DMS79 treated with DMSO at 0.1 percent for 48 hours (cell line): ENCODE measurements at places on chromosomes 5 and 9.

DNA sequence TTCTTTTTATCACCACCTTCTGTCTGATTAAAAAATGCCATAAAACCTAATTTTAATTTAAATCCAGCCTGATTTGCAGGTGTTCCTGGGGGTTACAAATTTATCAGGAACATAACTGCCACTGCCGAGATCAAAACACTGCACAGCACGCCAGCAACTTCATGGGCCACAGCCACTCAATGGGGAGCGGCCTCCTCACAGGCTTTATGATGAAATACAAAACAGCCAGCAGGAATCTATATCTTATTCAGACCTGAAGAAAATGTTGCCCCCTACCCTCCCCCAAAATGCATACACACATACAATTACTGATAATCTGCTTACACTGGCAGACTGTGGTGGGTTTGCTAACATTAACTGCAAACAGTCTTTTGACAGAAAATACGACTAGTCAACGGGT, 151.7 kb upstream of the POU5F2 start:
- DNase-seq: no peak

DNA sequence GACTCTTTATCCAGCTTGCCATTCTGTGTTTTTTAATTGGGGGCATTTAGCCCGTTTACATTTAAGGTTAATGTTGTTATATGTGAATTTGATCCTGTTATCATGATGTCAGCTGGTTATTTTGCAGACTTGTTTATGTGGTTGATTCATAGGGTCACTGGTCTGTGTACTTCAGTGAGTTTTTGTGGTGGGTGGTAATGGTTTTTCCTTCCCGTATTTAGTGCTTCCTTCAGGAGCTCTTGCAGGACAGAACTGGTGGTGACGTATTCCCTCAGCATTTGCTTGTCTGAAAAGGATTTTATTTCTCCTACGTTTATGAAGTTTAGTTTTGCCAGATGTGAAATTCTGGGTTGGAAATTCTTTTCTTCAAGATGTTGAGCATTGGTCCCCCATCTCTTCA, 381.1 kb downstream of the MAN2A1 start:
- no peak for DNase-seq

GRCh38 chr9:27622693-27623340, 49.5 kb upstream of the C9orf72 start:
- DNase-seq: no peak

DNA sequence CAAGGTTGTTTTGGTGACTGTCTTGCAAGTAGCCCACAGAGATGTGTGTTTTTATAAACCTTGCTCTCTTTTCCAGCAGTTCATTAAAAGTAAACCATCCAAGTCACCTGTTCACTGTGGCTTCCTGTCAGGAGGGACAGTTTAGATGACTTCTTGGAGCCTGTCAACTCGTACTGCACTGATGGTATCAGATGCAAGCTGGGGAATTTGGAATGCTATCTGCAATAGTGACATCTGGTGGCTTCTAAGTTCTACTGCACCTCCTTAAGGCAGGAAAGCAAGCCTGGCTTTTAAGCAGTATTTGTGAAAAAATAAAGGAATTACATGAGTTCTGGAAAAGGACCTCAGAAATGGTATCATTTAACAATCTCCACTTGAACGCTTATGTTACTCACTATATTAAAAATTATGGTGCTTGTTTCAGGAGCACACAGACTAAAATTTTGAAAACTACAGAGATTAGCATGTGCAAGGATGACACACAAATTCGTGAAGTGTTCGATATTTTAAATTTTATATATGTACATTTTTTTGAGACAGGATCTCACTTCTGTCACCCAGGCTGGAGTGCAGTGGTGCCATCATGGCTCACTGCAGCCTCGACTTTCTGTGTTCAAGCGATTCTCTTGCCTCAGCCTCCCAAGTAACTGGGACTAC, 164.0 kb downstream of the TTC39B start:
- DNase-seq: peak; percentile 65

DNA sequence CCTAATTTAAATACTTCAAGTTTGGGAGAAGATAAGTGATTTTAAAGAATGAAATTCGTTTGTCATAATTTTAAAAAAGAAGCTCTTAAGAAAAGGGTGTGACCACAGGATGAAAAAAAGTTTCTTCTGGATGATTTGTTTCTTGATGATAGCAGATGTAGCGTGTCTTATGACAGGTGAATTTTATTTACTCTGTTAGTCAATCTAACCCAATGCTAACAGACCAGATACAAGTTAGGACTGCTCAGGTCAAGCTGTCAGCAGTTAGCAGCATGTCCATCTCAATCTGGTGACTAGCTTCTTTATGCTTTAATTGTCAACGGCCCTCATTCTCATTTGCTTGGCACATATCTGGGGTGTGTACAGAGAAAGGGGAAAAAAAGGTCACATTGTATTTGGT, 456.0 kb downstream of the BNC2 start:
- DNase-seq: no peak

- DNase-seq: no peak
Observed at GRCh38 chr5:130693509-130693908, 471.5 kb downstream of the HINT1 start.

DNA sequence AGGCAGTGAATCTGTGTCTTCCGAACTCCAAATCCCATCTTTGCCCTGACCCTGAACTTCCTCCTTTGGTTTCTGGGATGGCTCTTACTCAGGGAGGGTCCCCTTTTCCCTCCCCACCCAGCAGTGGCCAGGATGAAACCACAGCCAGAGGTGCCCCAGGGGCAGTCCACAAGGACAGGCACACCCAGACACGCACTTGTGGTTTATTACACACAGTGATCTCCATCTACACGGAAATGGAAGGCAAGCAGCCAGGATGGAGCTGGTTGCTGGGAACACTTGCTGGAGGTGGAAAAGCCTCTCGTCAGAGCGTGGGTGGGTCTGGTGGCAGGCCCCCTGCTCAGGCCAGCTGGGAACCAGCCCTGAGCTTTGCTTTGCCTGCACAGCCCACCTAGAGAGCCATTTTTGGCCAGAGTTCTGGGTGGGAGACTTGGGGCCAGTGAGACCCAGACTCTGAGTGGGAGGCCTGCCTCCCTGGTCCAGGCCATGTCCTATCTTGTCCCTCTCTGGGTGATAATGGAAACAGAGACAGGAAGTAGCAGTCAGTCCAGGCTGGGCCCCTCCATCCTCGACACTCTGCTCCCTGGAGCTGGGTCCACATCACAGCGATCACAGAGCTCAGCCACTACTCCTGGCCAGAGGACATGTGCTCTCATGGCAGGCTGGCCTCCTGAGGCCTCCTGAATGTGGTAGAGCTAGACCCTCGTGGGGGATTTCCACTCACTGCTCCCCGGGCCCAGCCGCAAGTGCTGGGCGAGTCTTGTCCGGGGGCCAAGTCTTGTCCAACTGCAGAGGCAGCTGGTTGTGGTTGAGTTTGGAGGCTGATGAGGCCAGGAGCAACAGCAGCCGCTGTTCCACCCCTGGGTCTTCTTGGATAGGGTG, 5.1 kb upstream of the PHYKPL start:
- DNase-seq: no peak

- DNase-seq: peak; percentile 48
Observed at GRCh38 chr5:135493406-135494180, 41.4 kb upstream of the TIFAB start.

GRCh38 chr9:35636135-35636876, 14.4 kb downstream of the SIT1 start:
- DNase-seq: no peak

GRCh38 chr5:132397224-132397623, 27.7 kb downstream of the SLC22A5 start:
- no peak for DNase-seq

DNA sequence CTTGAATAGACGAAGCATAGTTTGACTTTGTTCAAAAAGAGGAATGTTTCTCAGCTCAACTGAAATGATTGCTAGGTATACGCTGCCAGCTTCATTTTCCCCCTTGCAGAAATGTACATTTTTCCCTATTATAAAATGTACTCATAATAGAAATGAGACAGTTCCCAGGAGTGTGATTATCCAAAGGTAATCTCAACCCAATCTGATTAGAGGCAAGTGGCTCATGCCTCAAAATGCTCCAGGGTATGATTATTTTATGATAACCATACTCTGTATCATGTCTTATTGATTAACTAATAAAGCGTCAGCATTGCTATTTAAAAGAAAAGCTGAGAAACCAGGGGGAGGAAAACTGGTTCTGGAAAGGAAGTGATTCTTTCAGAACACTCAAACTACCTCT, 54.9 kb upstream of the SMIM15 start:
- DNase-seq: no peak

DNA sequence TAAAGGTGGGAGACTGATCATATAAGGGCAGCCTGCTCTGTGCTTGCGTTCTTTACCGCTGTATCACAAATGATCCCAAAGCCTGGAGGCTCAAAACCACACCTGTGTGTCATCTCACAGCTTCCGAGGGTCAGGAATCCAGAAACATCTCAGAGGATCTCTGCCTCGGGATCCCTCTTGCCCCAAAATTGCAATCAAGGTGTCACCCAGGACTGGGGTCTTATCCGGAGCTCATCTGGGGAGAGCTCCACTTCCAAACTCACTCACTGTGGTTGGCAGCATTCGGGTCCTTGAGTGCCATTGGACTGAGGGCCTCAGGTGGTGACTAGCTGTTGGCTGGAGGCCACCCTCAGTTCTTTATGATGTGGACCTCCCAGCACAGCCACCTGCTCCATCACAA, 26.7 kb upstream of the FCN2 start:
- no peak for DNase-seq

- no peak for DNase-seq
Observed at GRCh38 chr5:158877706-158878105, 222.0 kb downstream of the EBF1 start.

GRCh38 chr5:107633171-107633901, 37.4 kb downstream of the EFNA5 start:
- no peak for DNase-seq

DNA sequence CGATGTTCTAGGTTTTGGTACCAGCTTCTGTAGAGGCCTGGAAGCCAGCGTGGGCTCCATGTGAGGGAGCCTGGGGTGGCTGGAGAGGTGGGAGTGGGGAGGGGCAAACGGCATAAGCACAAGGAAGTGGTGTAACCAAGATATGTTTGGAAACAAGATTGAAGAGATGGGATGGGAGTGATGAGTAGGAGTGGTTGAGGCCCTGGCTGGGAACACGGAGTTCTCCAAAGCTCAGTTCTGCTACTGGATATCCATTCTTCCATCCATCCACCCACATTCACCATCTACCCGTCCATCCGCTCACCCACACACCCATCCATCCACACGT, 12.2 kb downstream of the TSPAN17 start:
- DNase-seq: no peak

GRCh38 chr9:97903177-97903576, 19.1 kb downstream of the TRMO start:
- no peak for DNase-seq

DNA sequence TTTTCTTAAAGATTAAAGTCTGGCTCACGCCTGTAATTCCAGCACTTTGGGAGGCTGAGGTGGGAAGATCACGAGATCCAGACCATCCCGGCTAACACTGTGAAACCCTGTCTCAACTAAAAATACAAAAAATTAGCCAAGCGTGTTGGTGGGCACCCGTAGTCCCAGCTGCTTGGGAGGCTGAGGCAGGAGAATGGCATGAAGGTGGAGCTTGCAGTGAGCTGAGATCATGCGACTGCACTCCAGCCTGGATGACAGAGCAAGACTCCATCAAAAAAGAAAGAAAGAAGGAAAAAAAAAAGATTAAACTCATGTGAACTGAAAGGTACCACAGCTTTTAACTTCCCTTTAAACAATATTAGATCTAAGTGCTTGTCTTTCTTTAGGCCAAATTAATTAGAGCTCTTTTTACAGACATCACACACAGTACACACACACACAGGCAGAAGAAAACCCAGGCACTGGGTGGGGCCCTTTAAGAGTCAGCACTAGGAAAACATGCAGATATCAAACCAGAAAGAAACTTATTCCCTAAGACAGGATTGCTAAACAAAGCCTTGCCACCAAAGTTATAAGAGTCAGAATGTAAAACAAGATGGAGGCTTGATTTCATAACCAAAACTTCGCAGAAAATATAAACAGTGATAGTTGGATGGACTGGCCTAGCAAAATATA, 29.3 kb upstream of the UHRF2 start:
- no peak for DNase-seq

- DNase-seq: no peak
Observed at GRCh38 chr9:121282277-121283079, 14.5 kb downstream of the GSN start.

- no peak for DNase-seq
Observed at GRCh38 chr5:143775258-143775657, 36.7 kb upstream of the HMHB1 start.

DNA sequence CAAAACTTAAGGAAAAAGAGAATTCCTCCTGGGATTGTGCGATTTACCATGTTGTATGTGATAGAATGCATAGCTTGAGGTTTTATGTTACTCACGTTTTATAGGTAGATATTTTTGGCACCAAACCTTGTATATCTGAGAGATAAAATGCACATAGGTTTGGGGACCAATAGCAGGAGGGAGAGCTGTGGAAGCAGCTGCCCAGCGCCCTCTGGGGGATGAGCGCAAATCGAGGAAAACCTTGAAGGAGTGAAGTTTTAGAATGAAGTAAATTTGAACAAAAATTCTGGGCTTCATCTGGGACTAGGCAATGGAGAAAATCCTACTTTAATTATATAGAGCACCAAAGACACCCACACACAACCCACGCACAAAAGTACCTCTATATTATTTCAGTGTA, 197.0 kb downstream of the ADCY2 start:
- DNase-seq: no peak

- no peak for DNase-seq
Observed at GRCh38 chr5:56757077-56757476, 58.3 kb upstream of the MAP3K1 start.

GRCh38 chr5:103353581-103353980, 95.0 kb downstream of the MACIR start:
- DNase-seq: no peak

- DNase-seq: no peak
Observed at GRCh38 chr9:89346696-89347095, 28.4 kb downstream of the SECISBP2 start.

- no peak for DNase-seq
Observed at GRCh38 chr9:125524583-125525355, 182.2 kb downstream of the MAPKAP1 start.

- DNase-seq: peak; percentile 12
Observed at GRCh38 chr5:115168829-115169486, 750 bp downstream of the TRIM36 start.

DNA sequence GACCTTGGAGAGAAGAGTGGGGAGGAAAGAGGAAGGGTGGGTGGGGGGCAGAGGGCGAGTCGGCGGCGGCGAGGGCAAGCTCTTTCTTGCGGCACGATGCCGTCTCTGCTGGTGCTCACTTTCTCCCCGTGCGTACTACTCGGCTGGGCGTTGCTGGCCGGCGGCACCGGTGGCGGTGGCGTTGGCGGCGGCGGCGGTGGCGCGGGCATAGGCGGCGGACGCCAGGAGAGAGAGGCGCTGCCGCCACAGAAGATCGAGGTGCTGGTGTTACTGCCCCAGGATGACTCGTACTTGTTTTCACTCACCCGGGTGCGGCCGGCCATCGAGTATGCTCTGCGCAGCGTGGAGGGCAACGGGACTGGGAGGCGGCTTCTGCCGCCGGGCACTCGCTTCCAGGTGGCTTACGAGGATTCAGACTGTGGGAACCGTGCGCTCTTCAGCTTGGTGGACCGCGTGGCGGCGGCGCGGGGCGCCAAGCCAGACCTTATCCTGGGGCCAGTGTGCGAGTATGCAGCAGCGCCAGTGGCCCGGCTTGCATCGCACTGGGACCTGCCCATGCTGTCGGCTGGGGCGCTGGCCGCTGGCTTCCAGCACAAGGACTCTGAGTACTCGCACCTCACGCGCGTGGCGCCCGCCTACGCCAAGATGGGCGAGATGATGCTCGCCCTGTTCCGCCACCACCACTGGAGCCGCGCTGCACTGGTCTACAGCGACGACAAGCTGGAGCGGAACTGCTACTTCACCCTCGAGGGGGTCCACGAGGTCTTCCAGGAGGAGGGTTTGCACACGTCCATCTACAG, 760 bp downstream of the NPR3 start:
- no peak for DNase-seq
